T47D (cell line): ENCODE measurements at places on chromosomes 3 and 15.

GRCh38 chr3:146222204-146223046, 28.5 kb downstream of the PLSCR4 start:
- no peak for DNase-seq

DNA sequence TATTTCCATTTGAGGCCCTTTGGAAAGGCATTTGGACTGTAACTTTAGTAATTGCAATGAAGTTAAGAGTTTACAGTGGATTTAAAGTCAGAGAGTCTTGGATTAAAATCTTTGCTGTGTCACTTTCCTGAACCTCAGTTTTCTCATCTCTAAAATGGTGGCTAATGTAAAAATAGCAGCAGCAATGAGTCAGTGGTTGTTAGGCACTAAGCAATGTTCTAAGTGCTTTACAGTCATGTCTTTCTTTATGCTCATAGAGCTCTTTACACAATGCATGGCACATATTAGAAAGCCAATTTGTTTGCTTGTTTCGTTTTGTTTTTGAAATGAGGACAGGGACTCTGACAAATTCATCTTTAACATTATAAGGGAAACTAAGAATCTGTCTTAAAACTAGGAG, 222.7 kb upstream of the DNAJC19 start:
- no peak for DNase-seq

GRCh38 chr3:57011022-57011421, 49.4 kb upstream of the SPATA12 start:
- no peak for DNase-seq

DNA sequence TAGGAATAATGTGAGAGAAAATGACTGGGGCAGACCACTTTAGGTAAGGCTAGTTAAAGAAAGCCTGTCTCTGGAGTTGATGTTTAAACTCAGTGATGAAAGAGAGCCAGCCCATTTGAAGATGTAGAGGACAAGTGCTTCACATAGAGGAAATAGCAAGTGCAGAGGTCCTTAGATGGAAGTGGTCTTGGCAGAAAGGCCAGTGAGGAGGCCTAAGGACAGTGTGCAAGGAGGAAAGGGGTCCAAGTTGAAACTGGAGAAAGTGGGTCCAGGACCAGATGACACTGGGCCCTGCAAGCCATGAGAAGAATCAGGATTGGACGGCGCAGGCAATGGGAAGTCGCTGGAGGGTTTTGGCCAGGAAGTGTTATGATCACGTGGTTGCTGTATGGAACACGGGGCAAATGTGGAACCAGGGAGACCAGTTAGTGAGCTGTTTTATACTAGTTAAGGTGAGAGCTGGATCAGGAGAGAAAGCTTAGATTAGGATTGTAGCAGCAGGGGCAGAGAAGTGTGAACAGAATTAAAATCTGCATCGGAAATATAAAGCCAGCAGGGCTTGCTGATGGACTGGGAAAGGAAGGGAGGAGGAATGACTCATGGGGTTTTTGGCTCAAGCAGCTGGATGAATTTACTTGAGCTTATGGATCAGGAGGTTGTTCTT, 48.0 kb upstream of the SCAANT1 start:
- peak; percentile 54 for DNase-seq

DNA sequence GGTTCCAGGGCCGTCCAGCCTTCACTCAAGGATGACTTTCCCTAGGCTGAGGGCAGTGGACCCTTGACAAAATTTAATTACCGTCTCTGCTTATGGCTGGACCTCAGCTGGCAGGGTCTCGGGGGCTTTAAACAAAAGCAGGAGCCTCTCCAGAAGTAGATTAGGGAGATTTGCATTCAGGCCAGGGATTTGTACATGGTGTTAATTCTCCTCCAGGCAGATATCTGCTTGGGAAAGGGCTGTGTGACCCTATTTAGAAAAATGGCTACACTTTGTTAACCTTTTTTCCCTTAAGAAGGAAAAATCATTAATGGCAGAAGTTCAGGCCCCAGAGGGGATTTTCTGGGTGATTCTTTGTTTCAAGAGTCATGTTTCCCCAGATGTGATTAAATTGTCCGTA, 329.1 kb upstream of the C2CD4B start:
- no peak for DNase-seq

GRCh38 chr3:57126244-57126643, 38.9 kb downstream of the IL17RD start:
- no peak for DNase-seq

- DNase-seq: no peak
These were observed 95.2 kb downstream of the CLDN1 start for GRCh38 chr3:190227064-190227463.

GRCh38 chr15:66764072-66764786, 62.2 kb downstream of the SMAD6 start:
- no peak for DNase-seq

GRCh38 chr3:58434990-58435389, 1.4 kb upstream of the PDHB start:
- peak; percentile 60 for DNase-seq

DNA sequence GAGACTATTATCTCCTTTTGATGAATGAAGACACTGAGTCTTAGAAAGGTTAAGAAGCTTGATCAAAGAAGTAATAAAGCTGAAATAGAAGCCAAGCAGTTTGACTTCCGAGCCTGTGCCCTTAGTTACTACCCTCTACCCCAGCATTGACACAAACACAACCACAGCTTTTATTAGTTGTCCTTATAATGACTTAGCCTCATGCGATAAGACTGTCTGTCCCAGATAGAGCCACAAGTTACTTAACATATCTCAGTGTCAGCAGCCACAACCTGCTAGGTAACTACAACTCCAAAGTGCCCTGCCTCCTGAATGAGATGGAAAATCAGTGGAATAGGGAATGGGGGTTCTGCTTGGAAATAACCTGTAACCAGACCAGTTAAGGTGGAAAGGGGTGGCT, 781.6 kb upstream of the CFAP20DC start:
- DNase-seq: no peak
